ENCODE measurements at places on chromosomes 7 and 10. TPM values are rescaled to one million over a fixed set of nuclear protein-coding genes. Genes with fewer than 3 reads are reported as not detected.

Gene KCNMA1
- 27.3 TPM for total RNA-seq

Gene HABP2
- not detected for total RNA-seq

Gene KEL
- total RNA-seq, result 0.82 TPM

GRCh38 chr10:62225362-62225761 lies 43.3 kb downstream of the RTKN2 start:
- DNase-seq, result no peak

- DNase-seq, result no peak
Observed at GRCh38 chr10:35961501-35961900, 319.4 kb upstream of the FZD8 start.

GRCh38 chr10:132434405-132435005 lies 37.5 kb downstream of the PWWP2B start:
- DNase-seq, result no peak

- no peak for DNase-seq
Observed at GRCh38 chr7:16051561-16052255, 365.2 kb upstream of the MEOX2 start.

GRCh38 chr10:7457478-7458316 lies 46.9 kb upstream of the SFMBT2 start:
- DNase-seq, result no peak

GRCh38 chr10:55630491-55631056 lies 730.5 kb downstream of the ZWINT start:
- no peak for DNase-seq

DNA sequence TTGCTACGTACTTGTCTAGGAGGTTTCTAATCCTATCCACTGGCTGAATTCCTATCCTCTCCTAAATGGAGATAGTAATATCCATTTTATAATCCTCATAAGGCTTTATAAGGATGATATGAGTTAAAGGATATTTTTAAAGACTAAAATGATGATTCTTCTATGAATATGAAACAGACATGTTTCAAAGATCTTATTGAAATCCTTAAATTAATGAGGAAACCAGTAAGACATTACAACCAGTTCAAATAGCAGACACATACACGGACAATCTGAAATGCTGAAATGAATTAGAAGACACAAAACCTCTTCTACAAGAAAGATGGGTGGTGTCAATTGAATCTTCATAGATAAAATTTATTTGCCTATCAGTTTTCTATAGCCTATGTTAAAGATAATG lies 132.9 kb upstream of the ANK3 start:
- no peak for DNase-seq

GRCh38 chr10:6201516-6201975 lies 1.2 kb upstream of the PFKFB3 start:
- peak; percentile 75 for DNase-seq

DNA sequence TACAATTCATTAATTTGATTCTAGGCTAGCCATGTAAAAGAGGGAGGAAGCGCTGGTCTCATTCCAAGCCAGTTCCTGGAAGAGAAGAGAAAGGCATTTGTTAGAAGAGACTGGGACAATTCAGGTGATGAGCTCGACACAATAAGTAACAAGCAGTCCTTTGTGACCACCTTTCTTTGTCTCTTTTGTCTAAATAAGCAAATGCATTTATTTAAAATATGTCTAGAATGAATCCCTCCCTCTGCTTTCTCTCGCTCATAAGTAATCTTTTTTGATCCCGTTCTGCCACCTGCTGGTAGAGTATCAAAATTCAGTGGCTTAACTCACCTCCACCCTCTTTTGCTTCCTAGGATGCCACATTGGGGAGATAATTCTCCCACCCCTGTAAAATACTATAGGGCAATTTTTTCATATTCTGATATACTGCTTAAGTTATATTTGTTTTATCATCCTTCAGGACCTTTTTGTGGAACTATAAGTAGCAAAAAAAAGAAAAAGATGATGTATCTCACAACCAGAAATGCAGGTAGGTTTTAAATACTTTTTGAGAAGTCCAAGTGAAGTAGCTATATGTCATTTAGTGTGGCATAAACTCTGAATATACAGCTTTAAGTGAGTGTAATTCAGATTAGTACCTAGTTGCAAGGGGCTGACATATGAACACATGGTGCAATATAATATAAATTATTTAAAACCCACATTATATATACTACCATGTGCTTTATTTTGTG lies 91.5 kb downstream of the GSDME start:
- DNase-seq, result no peak

- no peak for DNase-seq
Observed at GRCh38 chr7:1063361-1063760, 19.0 kb downstream of the GPR146 start.

- no peak for DNase-seq
Observed at GRCh38 chr10:6780008-6780677, 200.1 kb upstream of the PRKCQ start.

All from frontal cortex (tissue), 4 donors.